ENCODE measurements at places on chromosomes 5 and 9.

DNA sequence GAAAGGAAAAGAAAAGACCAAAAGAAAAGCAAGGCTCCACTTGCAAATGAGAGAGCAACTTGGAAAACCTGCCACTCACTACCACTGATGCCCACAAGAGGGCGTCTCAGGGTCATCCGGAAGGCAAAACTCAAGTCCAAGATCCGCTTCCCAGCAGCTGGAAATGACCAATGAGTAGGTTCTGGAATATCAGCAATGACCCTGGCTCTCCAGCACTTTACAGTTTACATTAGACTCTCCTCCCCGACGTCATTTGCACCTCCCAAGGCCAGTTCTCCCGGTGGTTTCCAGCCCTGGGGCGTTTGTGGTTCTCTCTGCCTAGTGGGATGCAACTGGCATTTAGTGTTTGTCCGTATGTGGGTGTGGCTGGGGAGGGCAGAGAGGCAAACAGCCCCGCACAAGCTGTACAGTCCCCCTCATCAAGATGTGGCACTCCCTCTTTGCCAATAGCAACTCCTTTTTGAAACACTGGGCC lies 193.8 kb upstream of the ZNF618 start:
- H3K27me3 ChIP-seq = peaks cover 29% of the 10 kb centered on the region
- H3K36me3 ChIP-seq = no peaks in the 10 kb centered on the region
- no peak overlapping the region for H3K4me3 ChIP-seq
- H3K4me1 ChIP-seq = peaks cover 1% of the 10 kb centered on the region
- H3K27ac ChIP-seq = no peak overlapping the region
- DNase-seq = peak; percentile 13

GRCh38 chr9:100586093-100586492 lies 8.2 kb downstream of the CAVIN4 start:
- H3K27ac ChIP-seq = no peak overlapping the region
- no peaks in the 10 kb centered on the region for H3K27me3 ChIP-seq
- H3K36me3 ChIP-seq = no peaks in the 10 kb centered on the region
- no peaks in the 10 kb centered on the region for H3K4me1 ChIP-seq
- DNase-seq = no peak
- no peak overlapping the region for H3K4me3 ChIP-seq

GRCh38 chr9:98057138-98057799 lies 737 bp downstream of the NANS start:
- H3K36me3 ChIP-seq = peaks cover 10% of the 10 kb centered on the region
- H3K27ac ChIP-seq = peak overlapping the region; percentile 75
- peaks cover 27% of the 10 kb centered on the region for H3K4me1 ChIP-seq
- peak overlapping the region; percentile 71 for H3K4me3 ChIP-seq

DNA sequence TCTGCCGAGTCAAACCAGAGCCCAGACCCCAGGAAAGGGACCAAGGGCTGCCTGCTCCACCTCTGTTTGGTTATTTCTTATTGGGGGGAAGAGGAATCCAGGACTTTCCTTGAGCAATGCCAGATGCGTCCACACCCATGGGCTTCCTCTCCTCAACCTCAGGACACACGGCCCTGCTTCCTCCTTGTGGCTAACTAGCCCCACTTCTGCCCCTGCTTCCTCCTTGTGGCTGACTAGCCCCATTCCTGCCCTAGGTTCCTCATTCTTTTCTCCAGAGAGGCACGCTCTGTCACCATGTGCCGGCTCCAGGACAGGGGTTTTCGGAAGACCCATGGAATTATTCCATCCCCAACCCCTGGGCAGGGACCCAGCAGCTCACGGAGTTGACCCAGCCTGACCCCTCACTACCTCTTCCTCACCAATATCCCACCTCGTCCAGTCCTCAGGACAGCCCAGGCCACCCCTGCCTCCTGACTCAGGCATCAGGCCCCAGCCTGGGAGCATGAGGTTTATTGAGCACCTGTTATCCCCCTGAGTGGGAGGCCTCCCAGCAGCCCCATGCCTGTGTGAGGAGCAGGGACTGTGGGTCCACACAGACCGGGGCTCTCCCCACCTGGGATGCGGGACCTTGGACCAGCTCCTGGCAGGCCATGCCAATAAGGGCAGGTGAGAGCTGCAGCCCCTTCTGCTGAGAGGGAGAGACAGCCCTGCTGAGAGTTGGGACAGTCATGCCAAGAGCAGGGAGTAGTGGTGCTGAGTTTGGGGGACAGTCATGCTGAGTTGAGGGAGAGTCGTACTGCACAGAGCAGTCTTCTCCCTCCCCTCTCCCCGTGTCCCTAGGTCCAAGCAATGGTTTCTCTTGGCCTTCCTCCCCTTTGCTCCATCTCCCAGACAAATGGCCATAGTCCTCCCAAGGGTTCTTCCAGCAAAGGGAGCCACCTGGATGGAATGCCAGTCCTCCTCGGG lies 11.8 kb upstream of the FCN1 start:
- DNase-seq = no peak
- H3K27ac ChIP-seq = no peak overlapping the region
- peaks cover 6% of the 10 kb centered on the region for H3K27me3 ChIP-seq
- H3K36me3 ChIP-seq = no peaks in the 10 kb centered on the region

DNA sequence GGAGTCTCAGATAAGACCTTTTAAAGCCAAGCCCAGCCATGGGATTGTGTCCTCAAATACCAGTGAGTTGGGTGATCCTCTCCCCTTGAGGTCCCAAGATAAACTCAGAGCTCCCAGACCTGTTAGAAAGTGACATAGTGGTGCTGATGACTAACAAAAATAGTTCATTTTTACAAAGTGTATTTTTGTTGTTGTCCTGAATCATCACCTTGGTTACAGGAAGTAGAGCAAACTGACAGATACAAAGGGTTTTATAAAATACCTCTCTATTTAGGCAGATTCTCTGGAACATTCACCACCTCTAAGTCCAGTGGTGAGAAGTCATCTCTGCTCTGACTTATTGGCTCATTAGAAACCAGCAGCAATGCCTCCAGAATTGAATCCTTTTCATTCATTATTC lies 259.3 kb downstream of the CEMIP2 start:
- H3K27me3 ChIP-seq = no peaks in the 10 kb centered on the region
- no peak overlapping the region for H3K27ac ChIP-seq
- H3K4me1 ChIP-seq = no peaks in the 10 kb centered on the region

- H3K27me3 ChIP-seq = no peaks in the 10 kb centered on the region
- H3K36me3 ChIP-seq = no peaks in the 10 kb centered on the region
- no peak overlapping the region for H3K27ac ChIP-seq
- peaks cover 3% of the 10 kb centered on the region for H3K4me1 ChIP-seq
- H3K4me3 ChIP-seq = no peak overlapping the region
Measured at GRCh38 chr5:142053426-142054151, 40.8 kb upstream of the GNPDA1 start.

GRCh38 chr5:40492056-40492455 lies 187.7 kb upstream of the PTGER4 start:
- H3K27me3 ChIP-seq = no peaks in the 10 kb centered on the region
- no peaks in the 10 kb centered on the region for H3K36me3 ChIP-seq
- H3K27ac ChIP-seq = no peak overlapping the region
- H3K4me3 ChIP-seq = no peak overlapping the region
- H3K4me1 ChIP-seq = no peaks in the 10 kb centered on the region
- no peak for DNase-seq

DNA sequence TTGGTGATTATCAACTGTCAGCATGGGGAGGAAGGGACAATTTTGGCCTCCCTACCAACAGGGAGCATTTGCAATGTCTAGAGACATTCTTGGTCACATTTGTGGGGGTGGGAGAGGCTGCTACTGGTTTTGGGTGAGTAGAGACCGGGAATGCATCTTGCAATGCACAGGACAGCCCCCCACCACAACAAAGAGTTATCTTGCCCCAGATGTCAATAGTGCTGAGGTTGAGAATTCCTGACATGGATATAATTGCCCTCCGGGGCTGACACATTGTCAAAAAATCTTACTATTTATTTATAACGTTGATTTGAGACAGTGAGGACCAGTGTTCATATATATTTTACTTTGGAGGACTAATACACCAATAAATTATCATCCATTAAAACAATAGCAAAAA lies 316.1 kb downstream of the PSAT1 start:
- no peaks in the 10 kb centered on the region for H3K27me3 ChIP-seq
- no peak for DNase-seq
- no peaks in the 10 kb centered on the region for H3K4me1 ChIP-seq
- no peak overlapping the region for H3K4me3 ChIP-seq

- no peaks in the 10 kb centered on the region for H3K36me3 ChIP-seq
- no peak overlapping the region for H3K4me3 ChIP-seq
- no peaks in the 10 kb centered on the region for H3K27me3 ChIP-seq
- no peak overlapping the region for H3K27ac ChIP-seq
Measured at GRCh38 chr9:3508521-3509291, 17.1 kb downstream of the RFX3 start.

- no peaks in the 10 kb centered on the region for H3K27me3 ChIP-seq
- no peak overlapping the region for H3K4me3 ChIP-seq
- H3K27ac ChIP-seq = no peak overlapping the region
- no peaks in the 10 kb centered on the region for H3K4me1 ChIP-seq
Measured at GRCh38 chr5:92435781-92436180, 1052.7 kb upstream of the ARRDC3 start.

GRCh38 chr9:83477120-83477519 lies 61.1 kb downstream of the FRMD3 start:
- H3K27me3 ChIP-seq = no peaks in the 10 kb centered on the region
- H3K4me1 ChIP-seq = peaks cover 3% of the 10 kb centered on the region
- no peak overlapping the region for H3K4me3 ChIP-seq
- H3K27ac ChIP-seq = no peak overlapping the region

DNA sequence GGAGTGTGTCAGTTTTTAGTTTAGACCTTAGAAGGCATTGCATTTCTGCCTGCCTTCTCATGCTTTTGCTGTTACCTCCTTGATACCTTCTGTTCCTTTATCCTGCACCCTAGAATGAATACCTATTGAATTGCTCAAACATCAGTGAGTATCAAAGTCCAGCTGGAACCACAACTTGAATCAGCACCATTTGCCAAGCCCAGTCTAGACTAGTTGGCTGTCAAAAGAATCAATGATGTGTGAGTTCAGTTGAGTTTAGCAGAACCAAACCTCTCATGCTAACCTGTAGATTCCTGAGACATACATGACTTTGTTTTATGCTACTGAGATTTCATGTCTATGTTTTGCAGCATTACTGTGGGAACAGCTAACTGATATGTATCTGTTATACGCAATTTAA lies 116.6 kb downstream of the FAM170A start:
- no peaks in the 10 kb centered on the region for H3K27me3 ChIP-seq
- no peaks in the 10 kb centered on the region for H3K36me3 ChIP-seq
- DNase-seq = no peak
- H3K27ac ChIP-seq = no peak overlapping the region
- H3K4me1 ChIP-seq = no peaks in the 10 kb centered on the region

DNA sequence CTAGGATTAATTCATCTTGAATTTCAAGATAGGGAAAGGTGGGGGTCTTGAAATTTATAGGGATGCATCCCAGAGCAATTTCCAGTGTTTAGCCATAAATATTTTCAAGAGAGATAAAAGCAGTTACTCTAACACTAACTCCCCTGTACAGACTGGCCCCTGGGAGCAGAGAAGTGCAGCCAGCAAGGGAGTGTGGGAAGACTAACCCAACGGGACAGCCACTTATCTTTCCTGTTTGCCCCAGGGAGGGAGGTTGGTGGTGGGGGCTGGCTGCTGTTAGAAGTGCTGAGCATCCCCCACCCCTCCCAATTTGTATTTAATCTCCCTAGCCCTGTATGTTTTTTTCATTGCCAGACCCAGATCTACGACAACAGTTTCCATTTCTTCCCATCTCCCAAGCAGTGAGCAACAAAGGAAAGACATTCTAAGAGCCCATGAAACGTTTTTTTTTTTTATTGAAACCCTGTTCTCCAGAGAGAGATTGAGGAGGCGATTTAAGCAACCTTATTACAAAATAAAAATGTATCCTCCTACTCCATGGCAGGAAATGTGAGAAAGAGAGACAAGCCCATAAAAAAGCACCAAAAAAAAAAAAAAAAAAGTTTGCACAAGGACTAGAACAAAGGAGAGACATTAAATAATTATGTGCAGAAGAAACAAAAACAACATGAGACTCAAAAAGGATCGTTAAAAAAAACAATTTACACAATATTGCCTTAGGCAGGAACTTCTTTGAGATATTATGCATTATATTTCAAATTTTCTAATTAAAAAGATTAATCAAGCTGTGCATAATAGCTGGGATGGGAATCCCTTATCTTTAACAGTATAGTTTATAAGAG lies 343.4 kb downstream of the ARHGEF28 start:
- H3K4me1 ChIP-seq = no peaks in the 10 kb centered on the region
- H3K27ac ChIP-seq = no peak overlapping the region
- no peaks in the 10 kb centered on the region for H3K27me3 ChIP-seq

DNA sequence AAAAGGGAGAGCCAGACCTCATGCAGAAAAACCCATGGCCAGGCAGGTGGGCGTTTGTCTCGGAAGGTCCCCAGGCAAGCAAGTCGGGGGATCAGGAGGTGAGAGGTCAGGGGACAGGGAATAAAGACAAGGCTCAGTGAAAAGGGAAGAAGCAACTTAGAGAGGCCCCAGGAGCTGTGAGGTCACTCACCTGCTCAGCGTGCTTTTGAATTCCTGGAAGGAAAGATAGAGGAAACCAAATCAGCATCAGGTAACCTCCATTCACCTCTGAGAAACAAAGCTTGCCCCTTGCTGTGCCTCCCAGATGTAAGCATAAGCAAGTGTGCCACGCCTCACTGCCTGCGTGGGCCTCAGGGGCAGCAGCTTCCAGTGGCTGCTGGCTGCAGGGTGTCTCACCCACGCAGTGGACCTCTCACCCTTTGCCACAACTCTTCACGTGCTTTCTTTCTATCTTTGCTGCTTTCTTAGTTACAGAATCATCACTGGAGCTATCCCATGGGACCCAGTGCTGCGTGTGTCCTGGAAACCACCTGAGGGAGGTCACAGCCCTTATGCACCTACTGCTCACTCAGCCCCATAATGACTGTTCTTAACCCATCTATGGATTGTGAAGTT lies 6.0 kb downstream of the TRIM7 start:
- no peak for DNase-seq
- H3K27me3 ChIP-seq = no peaks in the 10 kb centered on the region
- no peak overlapping the region for H3K27ac ChIP-seq
- H3K4me1 ChIP-seq = peaks cover 7% of the 10 kb centered on the region
- no peaks in the 10 kb centered on the region for H3K36me3 ChIP-seq

- no peak overlapping the region for H3K27ac ChIP-seq
- no peaks in the 10 kb centered on the region for H3K27me3 ChIP-seq
- peaks cover 3% of the 10 kb centered on the region for H3K4me1 ChIP-seq
Measured at GRCh38 chr9:114883709-114884108, 46.7 kb downstream of the TNFSF8 start.

- no peaks in the 10 kb centered on the region for H3K36me3 ChIP-seq
- H3K4me3 ChIP-seq = no peak overlapping the region
- no peak overlapping the region for H3K27ac ChIP-seq
- DNase-seq = no peak
Measured at GRCh38 chr5:124644138-124644537, 102.3 kb downstream of the ZNF608 start.

DNA sequence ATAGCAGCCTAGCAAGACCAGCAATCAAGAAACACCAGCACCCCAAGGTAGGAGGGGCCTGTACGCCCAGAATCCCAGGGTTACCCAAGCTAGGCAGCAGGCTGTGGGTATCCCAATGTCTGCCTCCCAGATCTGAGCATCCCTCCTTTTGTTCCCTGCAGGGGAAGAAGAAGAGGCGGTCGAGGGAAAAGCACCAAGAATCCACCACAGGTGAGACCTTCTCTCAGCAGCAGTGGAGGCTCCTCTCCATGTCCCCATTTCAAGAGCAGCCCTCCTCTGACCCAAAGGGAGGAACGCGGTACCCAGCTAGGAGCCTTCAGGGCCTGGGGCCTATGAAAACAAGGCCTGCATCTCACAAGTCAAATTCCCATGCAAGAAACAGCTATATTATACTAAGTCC lies 28.9 kb downstream of the TCF7 start:
- no peak for DNase-seq
- peaks cover 95% of the 10 kb centered on the region for H3K36me3 ChIP-seq
- H3K27ac ChIP-seq = no peak overlapping the region
- no peak overlapping the region for H3K4me3 ChIP-seq
